Ammon's horn (tissue), 1 donor: ENCODE measurements at places on chromosomes 3 and 15.

DNA sequence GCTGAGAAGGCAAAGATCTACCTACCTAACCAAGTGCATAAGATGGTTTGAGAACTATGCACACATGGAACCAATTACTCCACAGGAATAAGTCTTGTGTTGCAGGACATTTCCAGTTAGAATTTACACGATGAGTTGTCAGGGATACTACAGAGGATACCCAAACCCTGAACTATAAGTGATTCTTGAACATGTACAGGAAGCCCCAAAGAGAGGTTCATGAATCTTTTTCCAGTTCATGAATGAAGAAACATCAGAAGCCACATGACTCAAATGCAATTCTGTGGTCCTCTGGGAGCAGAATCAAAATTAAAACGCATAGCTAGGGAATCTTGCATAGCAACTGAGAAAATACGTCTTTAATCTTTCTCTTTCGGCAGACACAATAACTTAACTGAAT lies 114.1 kb upstream of the LMCD1 start:
- DNase-seq: no peak

- no peak for DNase-seq
These were observed 86.6 kb upstream of the UBP1 start for GRCh38 chr3:33526787-33527186.

GRCh38 chr15:39857132-39857531 lies 62.9 kb downstream of the GPR176 start:
- DNase-seq: no peak

- peak; percentile 73 for DNase-seq
These were observed 451 bp downstream of the CHCHD4 start for GRCh38 chr3:14124223-14124614.

GRCh38 chr3:123949641-123950040 lies 11.4 kb downstream of the CCDC14 start:
- DNase-seq: no peak

GRCh38 chr3:195540027-195540426 lies 3.1 kb downstream of the PPP1R2 start:
- DNase-seq: no peak

GRCh38 chr3:88879905-88880304 lies 227.5 kb upstream of the EPHA3 start:
- DNase-seq: no peak

DNA sequence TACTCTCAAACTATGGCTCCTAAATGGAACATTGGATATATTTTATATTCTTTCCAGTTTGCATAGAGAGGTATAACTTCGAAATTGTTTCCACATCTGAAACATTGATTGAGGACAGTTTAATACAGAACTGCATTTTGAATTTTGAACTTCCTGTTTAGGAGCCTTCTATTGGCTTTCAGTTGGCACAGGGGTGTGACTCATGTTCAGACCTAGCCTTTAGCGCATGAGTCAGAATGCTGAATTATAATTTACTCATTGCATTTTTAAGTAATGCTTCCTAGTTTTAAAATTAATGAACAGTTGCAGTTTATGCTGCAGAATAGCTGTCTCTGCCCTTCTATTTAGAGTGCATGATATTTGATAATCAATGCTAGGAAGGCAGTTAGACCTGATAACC lies 751.7 kb downstream of the CADM2 start:
- no peak for DNase-seq

DNA sequence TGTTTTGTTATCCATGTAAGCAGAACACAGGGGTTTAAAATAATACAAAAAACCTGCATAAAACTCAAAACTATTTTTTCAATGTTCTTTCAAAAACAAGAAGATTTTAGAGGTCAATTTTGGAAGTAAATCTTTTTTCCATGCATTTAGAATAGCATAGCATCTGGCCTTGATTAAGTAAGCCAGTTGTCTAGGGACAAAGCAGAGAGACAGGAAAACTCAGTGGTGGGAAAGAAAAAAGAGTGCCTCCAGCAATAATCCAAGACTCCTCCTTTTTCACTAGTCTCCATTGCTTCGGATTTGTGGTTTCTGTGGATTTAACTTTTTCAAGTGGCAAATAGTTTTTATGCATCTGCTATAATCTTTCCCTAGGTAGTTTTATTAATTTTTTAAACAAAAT lies 88.9 kb downstream of the SUCNR1 start:
- no peak for DNase-seq

- no peak for DNase-seq
These were observed 10.7 kb upstream of the ABTB1 start for GRCh38 chr3:127662001-127662469.

DNA sequence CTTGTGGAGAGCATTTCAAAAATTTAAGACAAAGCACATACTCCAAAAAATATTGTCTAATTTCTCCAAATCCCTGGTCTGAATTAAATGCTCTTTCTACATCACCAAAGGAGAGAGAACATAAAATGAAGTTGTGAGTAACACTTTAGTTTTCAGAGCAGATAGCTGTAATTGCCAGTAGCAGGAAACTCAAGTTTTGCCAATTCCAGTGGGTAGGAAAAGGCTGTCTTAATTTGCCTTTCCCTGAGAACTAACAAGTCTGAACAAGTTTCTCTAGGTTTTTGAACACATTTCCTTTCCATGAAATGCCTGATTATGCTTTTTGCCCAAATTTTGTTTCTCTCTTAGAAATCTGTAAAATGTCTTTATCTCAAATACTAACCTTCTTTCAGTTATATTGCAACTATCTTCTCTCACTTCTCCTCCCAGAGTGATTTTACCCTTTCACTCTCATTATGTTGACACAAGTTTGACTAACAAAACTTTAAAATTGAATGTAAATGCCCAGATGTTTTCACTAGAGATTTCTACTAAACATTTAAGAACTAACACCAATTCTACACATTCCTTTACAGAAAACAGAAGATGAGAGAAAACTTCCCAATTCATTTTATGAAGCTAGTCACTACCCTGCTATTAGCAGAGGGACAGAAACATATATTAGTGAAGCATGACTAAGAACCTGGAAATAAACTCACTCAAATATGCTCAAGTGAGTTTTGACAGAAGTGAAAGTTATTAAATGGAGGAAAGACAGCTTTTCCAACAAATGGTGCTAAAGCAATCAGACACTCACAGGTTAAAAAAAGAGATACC lies 38.4 kb downstream of the RFX7 start:
- no peak for DNase-seq

DNA sequence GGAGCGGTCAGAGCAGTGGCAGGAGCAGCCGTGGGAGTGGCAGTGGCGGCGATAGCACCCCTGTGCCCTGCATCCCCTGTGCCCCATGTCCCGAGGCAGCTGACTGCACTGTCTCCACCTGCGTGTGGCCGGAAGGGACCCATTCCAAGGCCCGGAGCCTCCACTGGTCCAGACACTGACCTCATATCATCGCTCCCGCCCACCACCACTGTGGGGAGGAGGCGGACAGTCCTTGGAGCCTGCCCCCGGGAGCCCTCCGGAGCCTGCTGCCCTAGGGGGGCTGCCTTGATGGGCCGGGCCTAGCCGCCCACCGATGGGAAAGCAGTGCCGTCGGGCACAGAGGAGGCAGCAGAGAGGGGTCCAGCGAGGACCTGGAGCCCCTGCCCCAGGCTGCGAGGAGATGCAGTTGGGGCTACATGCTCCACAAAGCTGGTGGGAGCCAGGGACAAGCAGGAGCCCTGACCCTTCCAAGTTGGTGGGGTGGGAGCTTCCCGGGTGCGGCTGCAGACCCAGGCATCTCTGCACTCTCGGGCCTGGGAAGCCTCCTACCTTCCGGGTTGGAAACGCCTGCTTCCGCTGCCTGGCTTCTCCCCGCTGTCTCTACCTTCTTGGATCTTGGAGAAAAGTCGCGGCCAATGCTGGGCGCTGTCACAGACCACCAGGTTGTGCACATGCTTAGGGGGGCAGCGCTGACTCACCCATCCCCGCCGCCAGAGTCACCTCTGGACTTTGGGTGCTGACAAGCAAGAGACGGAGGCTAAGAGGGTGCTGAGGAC lies 283.2 kb upstream of the ROBO1 start:
- no peak for DNase-seq

- no peak for DNase-seq
These were observed 69.0 kb upstream of the LARS2 start for GRCh38 chr3:45319231-45319995.

DNA sequence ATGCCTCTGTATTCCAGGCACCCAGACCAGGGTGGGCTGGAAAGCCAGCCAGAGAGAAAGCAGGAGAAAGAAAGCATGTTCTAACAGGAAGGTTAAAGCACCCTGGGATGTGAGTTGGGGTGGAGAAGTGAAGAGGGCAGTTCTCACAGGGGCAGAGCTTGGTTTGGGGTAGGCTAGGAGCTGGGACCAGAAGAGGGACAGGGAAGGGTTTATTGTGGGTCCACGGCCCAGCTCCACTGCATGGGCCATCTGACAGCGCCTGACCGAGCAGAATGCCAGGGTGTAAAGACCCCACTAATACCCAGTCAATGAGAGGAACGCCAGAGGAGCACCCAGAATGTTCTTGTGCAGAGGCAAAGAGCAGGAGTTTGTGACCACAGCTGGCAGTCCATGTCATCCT lies 27.1 kb upstream of the MAGEF1 start:
- DNase-seq: no peak
